ENCODE measurements at places on chromosomes 2 and 18.

GRCh38 chr2:23380562-23381065 lies 4.4 kb upstream of the KLHL29 start:
- DNase-seq = no peak

DNA sequence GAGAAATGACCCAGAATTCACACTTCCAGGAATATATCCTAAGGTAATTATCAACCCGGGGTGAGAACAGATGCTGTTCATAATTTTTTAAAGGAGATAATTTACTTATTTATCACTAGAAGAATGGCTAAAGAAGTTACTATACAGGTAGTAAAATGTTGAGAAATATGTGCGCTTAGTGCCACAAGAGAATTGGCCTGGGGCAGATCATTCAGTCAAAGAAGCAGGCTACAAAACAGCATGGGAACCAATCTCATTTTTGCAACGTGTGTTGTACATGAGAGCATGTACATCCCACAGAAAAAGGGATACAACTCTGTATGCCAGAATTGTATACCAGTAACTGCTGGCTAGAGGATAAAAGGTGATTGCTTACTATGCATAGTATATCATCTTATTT lies 75.2 kb downstream of the VIT start:
- no peak for DNase-seq

GRCh38 chr18:69574401-69574800 lies 173.7 kb downstream of the DOK6 start:
- no peak for DNase-seq

DNA sequence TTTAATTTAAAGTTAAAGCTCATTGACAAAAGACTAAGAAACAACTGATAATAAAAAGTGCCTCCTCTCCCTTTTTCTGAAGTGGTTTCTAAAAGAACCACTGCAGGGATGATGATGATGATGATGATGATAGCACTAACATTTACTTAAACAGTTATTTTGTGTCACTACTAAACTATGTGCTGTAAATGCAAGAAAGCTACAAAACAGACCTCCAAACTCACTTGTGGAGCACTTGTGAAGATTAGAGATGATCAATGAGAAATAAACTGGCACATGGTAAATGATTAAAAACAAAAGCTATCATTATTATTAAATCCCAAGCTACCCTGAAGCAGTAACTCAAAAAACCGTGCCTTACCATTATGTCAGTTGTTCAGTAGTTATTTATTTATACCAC lies 88.7 kb downstream of the SLC8A1 start:
- DNase-seq = no peak

DNA sequence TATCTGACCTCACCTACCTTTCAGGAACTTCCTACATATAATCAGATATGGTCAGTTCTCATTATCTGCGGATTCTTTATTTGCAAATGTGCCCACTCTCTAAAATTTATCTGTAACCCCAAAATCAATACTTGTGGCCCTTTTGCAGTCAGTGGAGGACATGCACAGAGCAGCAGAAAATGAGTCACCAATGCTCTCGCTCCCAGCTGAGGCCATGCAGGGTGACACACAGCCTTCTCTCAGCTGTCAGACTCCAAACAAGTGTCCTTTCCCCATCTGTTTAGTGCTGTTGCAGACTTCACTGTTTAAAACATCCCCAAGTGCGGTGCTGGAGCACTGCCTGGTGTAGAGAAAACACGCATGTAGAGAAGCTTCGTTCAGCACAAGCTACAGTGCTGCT lies 171.9 kb upstream of the SALL3 start:
- no peak for DNase-seq

- no peak for DNase-seq
Observed at GRCh38 chr2:181456660-181457120, 496 bp upstream of the ITGA4 start.

- DNase-seq = no peak
Observed at GRCh38 chr2:120775194-120775593, 39.5 kb downstream of the GLI2 start.

DNA sequence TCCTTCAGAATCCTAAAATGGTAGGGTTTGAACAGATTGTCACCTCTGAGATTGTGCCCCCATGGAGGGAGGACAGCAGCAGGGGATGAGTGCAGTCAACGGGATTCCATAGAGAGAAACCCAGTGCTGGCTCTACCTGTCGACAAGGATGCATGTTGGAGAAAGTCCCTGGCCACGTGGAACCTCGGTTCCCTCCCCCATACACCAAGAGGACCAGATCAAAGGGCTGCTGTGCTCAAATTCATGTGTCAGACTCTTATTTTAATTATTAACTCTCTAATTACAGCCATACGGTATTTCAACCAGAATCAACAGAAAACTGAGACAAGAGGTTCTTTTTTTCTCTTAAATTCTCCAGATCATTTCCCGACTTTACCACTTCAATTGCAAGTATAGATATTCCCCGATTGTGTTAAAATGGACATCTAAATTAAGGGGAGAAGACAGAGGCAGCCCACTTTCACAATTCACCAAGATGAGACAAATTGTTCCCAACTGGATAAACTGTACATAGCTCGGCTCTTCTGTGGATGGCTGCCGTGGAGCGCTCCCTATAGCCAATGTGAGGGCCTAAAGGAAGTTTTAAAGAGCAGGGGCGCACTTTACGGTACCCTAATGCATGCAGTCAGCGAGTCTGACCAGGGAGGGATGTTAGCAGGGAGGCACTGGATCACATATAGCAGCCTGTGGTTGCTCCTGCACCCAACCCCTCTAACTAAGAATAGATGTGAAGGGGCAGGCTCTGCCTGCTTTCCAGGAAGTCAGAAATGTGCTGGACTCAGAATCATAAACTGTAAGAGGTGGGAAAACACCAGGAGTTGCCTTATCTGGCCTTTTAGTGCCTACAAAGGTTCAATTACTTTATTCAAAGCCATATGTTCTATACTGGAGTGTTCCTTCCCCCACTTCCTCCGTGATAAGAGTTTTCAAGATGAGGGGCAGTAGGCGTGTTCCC lies 123.1 kb downstream of the CACNB4 start:
- DNase-seq = no peak

DNA sequence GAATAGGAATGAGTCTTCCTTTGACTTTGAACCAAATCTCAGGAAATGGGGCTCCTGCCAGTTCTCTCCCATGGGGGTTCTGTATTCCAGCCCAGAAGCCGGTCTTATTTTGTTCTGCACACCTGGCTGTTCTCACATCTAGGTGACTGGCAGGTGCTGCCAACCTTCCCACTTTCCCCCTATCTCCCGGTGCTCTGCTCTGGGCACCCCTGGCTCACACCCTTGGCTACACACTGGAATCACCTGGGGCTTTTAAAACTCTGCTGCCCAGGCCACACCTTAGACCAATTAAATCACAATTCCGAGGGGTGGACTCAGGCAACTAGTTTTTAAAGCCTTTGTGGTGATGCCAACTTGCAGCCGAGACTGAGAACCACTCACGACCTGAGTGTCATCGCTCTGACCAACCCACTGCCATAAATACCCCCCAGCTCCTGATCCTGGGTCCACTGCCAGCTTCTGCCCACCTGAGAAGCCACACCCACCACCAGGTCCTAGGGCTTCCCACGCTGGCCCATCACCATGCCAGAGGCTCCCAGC lies 69.2 kb downstream of the KCNF1 start:
- no peak for DNase-seq

- DNase-seq = no peak
Observed at GRCh38 chr2:240864475-240864874, 4.1 kb upstream of the AGXT start.

DNA sequence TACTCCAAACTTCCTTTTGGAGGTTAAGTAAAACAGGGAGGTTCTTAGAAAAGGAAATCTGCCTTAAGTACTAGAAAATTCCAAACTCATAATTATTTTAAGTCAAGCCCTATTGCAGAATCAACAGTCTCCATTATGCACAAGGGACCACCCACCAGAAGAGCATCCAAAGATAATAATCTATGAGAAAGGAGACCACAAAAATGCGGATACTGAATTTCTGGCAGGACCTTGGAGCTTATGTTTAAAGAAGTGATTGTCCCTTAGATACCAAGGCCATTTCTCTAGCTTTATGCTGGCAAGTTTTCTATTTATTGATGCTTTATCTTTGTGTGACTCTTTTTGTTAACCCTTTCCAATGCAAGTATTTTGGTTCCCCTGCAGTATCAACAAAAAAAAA lies 404.0 kb upstream of the MMADHC start:
- no peak for DNase-seq

DNA sequence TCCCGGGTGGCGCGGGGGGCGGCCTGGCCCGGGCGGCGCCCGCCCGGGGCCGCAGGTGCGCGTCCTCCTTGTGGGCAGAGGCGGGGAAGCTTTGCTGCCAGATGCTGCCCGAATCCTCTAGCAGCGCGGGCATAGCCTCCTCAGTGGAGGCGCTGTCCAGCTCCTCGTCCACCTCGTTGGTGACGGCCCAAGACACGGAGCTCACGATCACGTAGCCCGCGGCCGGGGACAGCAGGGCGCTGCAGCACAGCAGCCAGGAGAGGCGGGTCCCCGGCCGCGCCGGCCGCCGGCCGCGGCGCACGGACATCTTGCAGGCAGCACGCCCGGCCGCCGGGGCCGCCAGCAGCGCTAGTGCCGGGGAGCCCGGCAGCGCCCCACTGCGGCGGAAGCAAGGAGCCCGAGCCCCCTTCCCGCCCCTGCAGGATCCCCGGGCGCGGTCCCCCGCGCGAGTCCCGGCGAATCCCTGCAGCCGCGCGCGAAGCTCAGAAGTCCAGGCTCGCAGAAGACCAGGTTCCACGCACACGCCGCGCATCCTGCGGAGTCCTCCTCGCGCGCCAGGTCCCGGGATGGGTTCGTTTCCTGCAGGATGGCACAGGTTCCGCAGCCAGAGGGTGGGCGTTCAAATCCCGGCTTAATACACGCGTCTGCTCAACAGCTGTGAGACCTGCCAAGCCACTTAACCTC lies at the start of gene CREG2:
Gene CREG2 (minus strand): TSS at position 353 of the 684 bp plus-strand sequence. CDS start 46 bp downstream, at position 307.
- DNase-seq = no peak

GRCh38 chr2:177254433-177255226 lies 9.9 kb downstream of the NFE2L2 start:
- no peak for DNase-seq

GRCh38 chr18:67379981-67380380 lies 136.5 kb downstream of the DSEL start:
- no peak for DNase-seq

DNA sequence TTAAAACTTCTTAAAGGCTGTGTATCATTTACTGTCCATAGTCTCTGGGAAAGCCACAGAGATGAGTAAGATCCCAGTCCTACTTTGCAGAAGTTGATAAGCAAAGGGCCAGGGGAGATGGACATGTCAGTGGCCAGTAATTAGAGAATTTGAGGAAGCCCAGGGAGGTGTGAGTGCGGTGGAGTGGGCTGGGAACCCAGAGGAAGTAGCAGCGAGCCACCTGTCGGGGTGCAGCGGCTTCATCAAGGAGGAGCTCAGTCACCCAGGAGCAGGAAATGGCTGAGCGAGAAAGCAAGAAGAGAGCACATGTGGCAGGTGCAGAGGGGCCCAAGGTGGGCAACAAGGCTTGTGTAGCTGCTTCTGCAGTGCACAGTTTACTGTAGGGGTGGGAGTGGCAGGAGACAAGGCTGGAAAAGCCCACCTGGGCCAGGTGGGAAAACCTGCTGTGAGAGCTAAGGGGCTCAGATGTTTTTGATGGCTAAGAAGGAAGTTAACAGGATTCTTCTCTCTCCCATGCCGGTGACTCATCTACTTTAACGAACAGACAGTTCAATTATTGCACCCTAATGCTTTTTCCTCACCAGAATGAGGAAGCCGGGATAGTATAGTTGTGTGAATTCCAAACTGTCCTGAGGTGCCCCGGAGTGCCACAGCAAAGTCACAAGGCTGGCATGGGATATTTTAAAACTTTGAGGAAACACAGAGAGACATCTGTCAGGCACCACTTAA lies 34.8 kb upstream of the MGAT5 start:
- no peak for DNase-seq

DNA sequence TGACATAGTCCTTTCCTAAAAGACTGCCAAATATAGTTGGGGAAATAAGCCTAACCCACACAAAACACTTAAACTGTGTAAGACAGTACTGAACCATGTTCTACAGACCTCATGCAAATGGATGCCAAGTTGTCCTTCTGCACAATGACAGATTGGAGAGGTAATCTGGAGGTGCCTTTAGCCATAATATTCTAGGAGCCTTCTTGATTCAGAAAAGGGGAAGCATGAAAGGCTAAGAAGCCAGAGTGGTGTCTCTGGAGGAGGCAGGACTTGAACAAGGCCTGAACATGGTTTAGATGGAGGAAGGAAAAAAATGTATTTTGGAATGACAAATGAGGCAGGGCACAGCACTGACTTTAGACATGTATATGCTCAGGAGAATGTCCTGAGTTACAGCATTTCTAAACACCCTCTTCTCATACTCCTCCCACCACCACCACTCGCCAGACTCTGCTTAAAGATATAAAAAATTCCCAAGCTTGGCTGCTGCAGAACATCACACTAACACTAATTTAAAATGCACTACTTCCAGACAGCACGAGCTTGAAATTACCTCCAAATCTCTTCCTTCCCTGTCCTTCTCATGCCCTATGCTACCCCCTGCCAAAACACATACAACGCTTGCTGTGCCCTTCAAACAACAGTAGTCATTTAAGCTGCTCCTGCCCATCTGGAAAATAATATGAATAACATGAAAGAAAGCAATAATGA lies 110.4 kb downstream of the ANKRD44 start:
- DNase-seq = no peak

DNA sequence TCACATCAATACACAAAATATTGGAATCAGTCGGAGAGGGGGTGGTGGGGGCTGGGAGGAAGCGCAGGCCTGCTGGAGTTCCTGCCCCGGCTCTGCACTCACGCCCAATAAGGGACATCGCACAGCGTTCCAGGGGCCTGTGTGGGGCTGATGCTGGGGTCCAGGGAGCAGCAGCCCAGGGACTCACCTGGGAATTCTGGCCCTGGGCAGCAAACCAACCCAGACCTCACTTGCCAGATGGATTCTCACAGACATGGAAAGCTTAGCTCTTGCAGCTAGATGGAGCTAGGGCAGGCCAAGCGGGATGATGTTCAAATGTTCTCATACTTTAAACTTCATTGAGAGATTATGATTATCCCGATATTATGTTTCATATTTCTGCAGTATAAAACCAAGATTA lies 266.6 kb upstream of the TANK start:
- no peak for DNase-seq

GRCh38 chr2:223797811-223798721 lies 39.3 kb downstream of the AP1S3 start:
- no peak for DNase-seq

GRCh38 chr2:42969231-42970150 lies 177.1 kb upstream of the HAAO start:
- DNase-seq = peak; percentile 70
